Fibroblast of the aortic adventitia (primary cell): ENCODE measurements at places on chromosomes 16 and 17.

GRCh38 chr16:74709441-74709877, 8.8 kb upstream of the MLKL start:
- peak; percentile 78 for DNase-seq

DNA sequence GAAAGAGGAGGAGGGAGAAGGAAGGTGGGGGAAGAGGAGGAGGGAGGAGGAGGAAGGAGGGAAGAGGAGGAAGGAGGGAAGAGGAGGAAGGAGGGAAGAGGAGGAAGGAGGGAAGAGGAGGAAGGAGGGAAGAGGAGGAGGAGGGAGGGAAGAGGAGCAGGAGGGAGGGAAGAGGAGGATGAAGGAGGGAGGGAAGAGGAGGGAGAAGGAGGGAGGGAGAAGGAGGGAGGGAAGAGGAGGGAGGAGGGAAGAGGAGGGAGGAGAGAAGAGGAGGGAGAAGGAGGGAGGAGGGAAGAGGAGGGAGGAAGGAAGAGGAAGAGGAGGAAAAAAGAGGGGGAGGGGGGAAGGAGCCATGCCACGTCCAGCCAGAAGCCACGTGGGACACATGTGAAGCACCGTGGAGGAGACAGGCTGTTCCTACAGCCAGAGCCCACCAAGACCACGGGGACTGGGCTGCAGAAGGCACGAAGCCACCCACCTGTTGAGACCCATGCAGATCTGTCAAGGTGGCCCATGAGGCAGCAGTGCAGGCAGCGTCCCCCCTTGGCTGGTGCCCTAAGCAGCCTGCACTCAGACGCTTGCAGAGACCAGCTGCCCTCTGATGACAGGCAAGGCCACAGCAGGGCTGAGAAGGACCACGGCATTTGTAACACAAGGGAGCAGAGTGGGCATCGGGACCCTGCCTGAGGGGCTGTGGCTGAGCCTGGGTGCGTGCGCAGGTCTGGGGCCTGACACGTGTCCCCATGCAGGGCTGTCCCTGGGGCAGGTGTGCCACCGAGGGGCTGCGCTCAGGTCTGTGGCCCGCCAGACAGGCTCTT, 10.3 kb downstream of the NDUFAF8 start:
- no peak for DNase-seq

GRCh38 chr16:48526058-48526957, 83.7 kb downstream of the N4BP1 start:
- DNase-seq = no peak

GRCh38 chr16:54503011-54503855, 216.6 kb upstream of the IRX3 start:
- peak; percentile 72 for DNase-seq

DNA sequence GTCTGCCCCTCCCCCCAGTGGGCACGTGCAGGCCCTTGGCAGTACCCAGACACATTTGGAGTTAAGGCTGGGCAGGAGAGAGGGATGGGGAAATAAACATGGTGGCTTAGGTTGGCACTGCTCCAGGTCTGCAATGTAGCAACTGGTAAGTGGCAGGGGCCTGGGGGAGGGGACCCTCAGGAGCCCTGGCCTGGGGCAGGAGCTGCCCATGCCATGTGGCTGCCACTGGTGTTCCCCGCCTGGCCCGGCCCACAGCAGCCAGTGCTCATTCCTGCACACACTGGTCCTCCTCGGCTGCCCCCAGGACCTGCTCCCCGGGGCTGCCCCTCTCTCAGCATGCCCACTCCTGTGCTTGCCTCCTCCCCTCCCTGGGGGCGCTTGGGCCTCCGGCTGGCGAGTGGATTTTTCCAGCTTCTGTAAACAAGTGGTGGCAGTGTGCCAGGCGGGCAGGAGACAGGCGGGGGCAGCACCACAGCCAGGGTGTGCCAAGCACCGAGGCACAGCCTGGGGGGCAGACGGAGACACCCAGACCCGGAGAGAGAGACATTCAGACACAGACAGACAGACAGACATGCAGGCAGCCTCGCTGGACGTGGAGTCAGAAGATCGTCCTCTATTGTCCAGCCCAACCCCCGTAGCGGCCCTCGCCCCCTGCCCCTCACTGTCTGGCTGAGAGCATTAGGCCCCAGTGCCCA, 9.4 kb downstream of the THRA start:
- peak; percentile 44 for DNase-seq

GRCh38 chr16:10770907-10771306, 27.3 kb downstream of the NUBP1 start:
- DNase-seq = peak; percentile 7

GRCh38 chr16:86886651-86887050, 308.3 kb downstream of the FOXL1 start:
- no peak for DNase-seq

- no peak for DNase-seq
These were observed 21.8 kb downstream of the MYH3 start for GRCh38 chr17:10635290-10635689.

DNA sequence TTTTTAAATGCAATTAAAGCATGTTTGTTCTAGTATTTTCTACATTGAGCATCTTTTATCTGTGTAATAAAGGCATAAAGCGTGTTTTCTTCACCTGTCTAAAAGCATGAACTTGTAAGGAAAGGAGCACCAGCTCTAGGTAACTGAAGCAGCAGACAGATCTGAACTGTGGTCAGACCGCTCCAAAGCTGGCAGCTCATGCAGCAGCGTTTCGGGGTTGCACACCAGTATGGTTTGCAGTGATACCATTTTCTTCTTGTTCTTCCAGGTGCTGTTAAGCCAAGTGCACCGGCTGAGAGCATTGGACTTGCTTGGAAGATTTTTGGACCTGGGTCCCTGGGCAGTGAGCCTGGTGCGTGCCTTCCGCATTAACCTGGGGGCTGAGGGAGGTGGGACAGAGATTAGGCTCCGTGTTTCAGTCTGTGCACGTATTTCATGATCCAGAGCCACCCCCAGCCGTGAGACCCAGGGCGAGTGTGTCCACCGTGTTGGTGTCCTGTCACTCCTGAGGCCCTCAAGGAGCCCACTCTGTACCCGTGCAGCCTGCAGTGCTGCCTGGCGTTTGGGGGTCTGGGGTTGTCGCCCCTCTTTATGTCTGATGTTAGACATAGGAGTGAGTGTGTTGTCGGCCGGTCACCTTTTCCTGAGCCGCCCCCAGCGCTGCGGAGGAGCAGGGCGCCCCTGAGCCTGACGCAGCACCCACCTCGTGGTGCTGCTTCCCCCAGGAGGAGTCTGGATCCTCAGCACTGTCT, 136.3 kb upstream of the CHMP6 start:
- DNase-seq = no peak

- no peak for DNase-seq
These were observed 20.7 kb downstream of the SPHK1 start for GRCh38 chr17:76404976-76405563.

- no peak for DNase-seq
These were observed 7.0 kb downstream of the KNOP1 start for GRCh38 chr16:19710991-19711545.

- DNase-seq = no peak
These were observed 1.0 kb downstream of the ZNF319 start for GRCh38 chr16:57999366-57999970.

GRCh38 chr16:80120899-80121521, 419.8 kb upstream of the DYNLRB2 start:
- no peak for DNase-seq

DNA sequence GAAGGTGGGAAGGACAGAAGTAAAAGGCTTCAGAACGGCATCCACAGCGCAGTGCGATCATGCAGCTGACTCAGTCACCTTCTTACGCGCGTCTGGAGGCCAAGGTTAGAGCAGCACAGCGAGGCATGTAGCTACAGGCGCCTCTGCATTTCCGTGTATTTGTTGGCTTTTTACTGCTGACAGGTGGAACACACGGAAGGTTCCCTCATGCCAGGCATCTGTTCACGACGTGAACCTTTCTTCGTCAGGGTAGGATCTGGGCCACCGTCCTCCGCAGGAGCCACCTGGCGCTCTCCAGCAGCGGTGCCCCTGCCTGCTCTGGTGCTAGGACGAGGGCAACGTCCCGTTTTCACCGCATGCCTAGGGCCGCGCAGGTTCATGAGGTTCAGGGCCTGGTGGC, 15.3 kb downstream of the TMEM204 start:
- DNase-seq = no peak

DNA sequence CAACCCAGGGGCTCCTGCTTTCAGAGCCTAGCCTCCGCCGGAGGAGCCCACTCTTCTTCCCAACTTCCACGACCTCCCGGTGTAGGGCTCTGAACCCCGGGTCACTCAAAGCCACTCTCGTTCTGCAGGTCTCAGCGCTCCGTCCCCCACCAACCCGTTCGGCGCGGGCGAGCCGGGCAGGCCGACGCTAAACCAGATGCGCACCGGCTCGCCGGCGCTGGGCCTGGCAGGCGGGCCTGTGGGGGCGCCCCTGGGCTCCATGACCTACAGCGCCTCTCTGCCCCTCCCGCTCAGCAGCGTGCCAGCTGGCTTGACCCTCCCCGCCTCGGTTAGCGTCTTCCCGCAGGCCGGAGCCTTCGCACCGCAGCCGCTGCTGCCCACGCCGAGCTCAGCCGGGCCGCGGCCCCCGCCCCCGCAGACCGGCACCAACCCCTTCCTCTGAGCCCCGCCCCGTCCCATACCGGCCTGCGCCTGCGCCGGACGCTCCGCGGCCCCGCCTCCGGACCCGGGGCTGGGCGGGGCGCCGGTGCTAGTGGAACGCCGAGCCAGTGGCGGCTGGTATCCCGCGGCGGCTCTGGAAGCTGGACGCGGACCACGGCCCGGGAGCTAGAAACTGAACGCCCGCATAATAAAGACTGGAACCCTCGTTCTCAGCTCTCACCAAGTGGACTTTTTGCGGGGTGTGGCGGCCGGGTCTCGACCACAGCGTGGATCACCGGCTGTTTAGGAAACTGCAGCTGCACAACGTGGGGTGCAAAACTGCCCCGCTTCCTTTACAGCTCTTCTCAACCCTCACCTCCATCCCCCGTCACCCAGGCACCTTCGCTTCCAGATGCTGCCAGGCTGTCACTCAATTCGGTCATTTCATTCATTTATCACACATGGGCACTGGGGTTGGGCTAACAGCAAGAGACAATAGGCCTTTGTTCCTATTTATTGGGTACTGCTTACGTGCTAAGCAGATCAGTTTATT, 5.0 kb upstream of the SPATA20 start:
- DNase-seq = peak; percentile 62

- no peak for DNase-seq
These were observed 6.5 kb upstream of the BAIAP2 start for GRCh38 chr17:81028506-81028858.

DNA sequence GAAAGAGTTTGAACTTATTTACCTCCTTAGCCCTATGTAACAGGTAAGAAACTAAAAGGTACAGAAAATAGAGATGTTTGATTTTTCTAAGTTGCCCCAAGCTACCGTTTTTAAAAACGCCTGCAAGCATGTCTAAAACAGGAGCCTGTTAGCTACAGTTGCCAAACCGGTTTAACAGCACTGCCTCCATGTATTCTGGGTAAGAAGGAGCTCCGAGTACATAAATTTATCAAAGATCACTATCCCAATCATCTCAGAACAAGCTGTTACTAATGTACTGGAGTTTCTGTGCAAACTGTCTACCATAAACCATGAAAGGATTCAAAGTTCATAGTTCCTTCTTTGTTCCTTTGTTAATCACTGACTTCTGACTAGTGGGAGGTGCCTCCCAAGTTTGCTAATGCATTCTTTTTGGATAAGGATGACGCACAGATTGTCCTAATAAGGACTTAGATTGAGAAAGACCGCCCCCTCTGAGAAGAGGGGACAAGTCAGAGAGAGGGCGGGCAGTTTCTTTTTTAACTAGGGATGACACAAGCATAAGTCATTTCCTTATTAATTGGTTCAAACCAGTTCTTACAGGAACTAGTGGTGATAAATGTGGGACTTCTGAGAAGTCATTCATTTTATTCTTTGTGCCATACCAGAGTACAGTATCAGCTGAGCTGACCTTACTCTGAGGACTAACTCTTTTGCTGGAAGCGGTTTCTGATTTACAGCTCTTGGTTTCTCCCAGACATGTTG, 55.3 kb downstream of the TUBD1 start:
- peak; percentile 100 for DNase-seq

- peak; percentile 81 for DNase-seq
These were observed 31.3 kb downstream of the DCUN1D3 start for GRCh38 chr16:20868890-20869289.

GRCh38 chr16:450785-451512, 25.5 kb downstream of the RAB11FIP3 start:
- no peak for DNase-seq
